Activated T-cell treated with anti-CD3 and anti-CD28 coated beads for 24 hours (primary cell): ENCODE measurements at places on chromosomes 2 and 18.

- no peak for DNase-seq
Observed at GRCh38 chr2:161068670-161069069, 91.6 kb upstream of the TANK start.

- no peak for DNase-seq
Observed at GRCh38 chr2:12277241-12278034, 439.3 kb upstream of the TRIB2 start.

GRCh38 chr2:169073963-169074751 is 4.8 kb downstream of the DHRS9 start:
- DNase-seq, result no peak

- DNase-seq, result no peak
Observed at GRCh38 chr2:237045449-237045848, 40.2 kb upstream of the COPS8 start.

DNA sequence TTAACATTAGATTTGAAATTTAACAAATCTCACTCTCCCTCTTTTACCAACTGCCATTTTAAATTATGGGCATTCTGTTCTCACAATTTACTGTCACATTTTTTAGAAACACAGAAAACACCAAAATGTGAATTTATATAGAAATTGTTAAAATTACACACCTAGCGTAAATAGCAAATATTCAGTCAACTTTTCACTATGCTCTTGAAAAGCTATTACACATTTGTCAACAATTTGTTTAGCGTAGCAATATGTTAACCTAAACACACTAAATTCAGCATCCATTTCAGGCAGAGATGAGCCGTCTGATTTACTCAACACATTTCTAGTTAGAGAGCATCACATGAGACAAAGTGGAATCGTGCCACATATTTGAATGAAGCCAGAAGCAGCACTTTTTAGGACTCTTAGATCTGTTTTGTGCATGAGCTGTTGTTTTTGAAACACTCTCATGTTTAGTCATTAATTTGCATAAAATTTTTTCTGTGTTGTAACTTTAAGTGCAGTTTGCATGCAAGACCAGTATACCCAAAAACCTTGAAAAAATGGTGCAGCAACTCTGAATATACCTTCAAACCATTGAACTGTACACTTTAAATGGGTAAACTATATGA is 8.2 kb downstream of the TTC32 start:
- no peak for DNase-seq

GRCh38 chr2:6828299-6828584 is 37.5 kb downstream of the CMPK2 start:
- DNase-seq, result no peak

- DNase-seq, result no peak
Observed at GRCh38 chr2:119252186-119253113, 28.8 kb downstream of the STEAP3 start.

DNA sequence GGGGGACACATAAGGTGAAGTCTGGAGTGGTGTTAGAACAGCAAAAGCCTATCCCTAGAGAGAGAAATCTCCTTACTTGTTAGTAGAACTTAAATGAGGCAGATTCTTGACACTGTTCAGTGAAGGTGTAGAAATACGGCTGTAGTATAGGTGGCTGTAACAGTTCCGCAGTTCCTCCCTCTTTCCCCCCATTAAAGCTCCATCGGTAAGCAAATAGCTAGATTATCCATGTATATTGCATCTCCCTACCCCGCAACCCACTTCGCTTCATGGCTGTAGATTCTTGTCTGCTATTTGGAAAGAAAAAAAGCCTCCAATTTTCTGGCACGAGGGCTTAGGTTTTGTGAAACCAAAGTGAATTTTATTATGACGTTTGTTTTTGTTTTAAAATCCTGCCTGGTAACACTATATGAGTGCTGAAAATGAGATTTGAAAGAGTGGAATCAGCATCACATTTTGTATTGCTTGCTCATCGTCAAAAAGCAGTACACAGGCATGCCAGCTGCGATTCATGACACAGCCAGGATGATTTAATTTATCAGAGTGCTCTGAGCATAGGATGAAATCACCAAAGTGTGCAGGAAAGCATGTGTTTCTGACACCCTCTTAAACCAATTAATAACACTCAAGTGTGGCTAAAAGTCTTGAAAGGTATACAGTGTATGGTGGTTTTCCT is 1.4 kb downstream of the FAM171B start:
- DNase-seq, result no peak

DNA sequence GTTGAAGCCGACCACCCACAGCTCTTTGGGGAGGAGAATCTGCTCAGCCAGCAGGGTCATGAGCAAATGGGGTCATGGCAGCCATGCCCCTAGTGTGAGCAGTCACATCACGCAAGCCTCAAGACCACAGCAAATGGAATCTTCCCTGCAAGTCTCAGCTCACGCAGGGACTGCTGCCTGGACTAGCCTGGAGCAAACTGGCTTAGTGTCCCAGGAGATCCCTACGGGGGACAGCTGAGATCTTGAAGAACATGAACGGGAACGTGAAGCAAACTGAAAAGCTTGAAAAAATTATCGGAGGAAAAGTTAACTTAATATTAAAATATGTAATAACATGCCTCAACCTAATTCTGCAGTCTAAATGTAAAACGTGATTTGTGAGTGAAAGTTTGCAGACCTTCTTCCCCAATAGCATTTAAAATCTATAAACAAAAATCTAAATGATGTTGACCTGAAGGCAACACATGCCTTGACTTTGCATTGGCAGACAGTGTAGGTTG is 118.4 kb downstream of the FAM124B start:
- no peak for DNase-seq

GRCh38 chr2:43848214-43848613 is 9.4 kb downstream of the ABCG8 start:
- no peak for DNase-seq

- no peak for DNase-seq
Observed at GRCh38 chr2:110858993-110859701, 126.8 kb downstream of the ACOXL start.

DNA sequence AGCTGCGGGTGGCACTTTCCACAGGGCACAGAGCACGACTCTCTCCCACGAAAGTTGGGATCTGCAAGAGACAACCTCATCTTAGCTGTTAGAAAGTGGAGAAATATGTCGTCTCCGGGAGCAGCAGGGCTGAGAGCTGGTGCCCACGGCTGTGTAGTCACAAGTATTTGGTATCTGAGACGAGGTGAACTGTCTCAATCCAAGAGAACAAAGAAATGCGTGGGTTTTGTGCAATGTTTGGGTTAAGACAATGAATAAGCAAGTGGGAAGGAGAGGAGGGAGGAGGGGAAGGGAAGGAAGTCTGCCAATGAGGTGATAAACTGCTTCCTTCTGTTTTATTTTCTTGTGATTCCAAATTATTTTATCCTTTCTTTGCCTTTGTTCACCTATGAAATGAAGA is 18.0 kb downstream of the DYTN start:
- no peak for DNase-seq

GRCh38 chr2:235070063-235070706 is 118.4 kb downstream of the SH3BP4 start:
- no peak for DNase-seq

GRCh38 chr2:117631152-117631945 is 183.1 kb upstream of the DDX18 start:
- no peak for DNase-seq

DNA sequence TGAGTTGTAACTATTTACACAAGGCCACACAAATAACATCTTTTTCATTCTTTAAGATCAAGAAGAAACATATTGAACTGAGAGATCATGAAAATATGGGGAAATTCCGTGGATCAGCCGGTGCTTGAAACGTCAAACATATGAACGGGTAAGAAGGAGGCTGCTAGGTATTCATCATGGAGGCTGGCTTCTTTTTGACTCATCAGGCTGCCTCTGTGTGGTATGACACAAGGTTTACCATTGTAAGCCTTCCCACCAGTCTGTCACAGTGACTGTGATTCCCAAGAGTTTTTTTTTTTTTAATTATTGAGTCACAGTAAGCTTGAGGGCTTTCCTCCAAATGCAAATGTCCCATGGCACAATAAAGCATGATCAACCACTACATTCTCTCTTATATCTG is 506.9 kb downstream of the BCL11A start:
- no peak for DNase-seq

- DNase-seq, result no peak
Observed at GRCh38 chr2:229815858-229816257, 101.5 kb upstream of the DNER start.

GRCh38 chr2:77185052-77185451 is 337.1 kb downstream of the LRRTM4 start:
- DNase-seq, result no peak

DNA sequence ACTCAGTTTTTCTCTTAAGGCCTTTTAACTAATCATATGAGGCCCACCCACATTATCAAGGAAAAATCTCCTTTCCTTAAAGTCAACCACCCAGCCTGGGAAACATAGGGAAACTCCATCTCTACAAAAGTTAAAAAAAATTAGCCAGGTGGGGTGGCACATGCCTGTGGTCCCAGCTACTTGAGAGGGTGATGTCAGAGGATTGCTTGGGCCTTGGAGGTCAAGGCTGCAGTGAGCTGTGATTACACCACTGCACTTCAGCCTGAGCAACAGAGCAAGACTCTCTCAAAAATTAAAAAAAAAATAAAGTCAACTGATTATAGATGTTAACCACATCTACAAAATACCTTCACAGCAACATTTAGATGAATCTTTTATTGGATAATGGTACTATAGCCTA is 5.8 kb downstream of the DPYSL5 start:
- no peak for DNase-seq

DNA sequence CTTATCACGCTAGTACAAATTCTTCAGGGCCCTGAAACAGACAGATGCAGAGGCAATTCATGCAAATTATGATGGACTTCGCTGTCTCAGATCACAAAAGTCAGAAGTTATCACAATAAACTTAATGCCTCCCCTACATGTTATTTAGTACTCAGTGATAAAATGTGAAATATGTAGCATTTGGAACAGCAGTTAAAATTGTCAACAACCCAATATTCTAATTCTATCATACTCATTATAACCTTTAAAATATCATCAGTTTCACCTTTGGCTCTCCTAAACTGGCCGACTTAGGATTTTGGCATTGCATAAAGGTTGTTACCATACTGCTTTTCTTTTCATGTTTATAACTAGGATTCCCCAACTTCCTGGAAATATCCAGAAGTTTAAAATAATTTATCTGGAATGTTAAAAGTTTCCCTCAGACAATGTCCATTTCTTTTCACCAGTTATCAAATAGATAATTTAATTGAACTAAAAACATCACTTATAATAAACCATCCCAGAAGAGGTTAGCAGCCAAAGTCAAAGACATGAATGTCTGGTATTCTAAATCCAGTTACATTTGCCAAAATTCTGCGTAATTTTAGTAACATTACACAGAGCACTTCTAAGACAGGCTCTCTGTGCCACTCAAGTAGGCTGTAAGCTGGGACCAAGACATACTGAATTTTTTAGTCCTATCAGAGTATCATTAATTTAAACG is 239.8 kb downstream of the RBM43 start:
- no peak for DNase-seq

DNA sequence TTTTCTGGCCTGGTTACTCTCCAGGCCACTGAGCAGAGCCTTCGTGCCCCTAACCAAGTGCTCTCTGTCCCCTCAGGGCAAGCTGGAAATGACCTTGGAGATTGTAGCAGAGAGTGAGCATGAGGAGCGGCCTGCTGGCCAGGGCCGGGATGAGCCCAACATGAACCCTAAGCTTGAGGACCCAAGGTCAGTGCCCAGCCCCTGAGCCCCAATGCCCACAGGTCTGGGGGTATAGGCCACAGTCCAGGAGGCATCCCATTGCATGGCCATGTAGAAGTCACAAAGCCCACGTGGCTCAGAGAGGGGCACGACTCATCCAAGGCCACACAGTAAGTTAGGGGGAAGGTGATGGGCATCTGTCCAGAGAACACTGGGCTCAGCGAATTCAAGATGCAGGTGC is 227.6 kb downstream of the DYSF start:
- no peak for DNase-seq

DNA sequence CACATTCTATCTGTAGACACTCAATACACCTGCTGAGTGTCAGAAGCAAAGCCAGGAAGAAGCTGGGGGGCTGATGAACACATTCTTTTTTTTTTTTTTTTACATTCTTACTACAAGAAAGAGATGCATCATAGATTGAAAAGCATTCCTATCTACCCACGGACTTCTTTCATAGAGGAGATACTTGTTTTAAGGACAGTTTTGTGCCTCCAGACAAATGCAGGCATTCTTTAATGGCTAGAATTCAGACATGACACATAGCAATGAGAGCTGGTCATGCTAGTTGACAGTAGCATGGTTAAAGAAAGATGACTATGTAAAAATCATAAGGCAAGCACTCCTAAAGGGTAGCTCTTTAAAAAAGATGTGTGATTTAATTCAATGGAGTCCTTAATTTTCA is 110.2 kb downstream of the EPHA4 start:
- DNase-seq, result no peak

DNA sequence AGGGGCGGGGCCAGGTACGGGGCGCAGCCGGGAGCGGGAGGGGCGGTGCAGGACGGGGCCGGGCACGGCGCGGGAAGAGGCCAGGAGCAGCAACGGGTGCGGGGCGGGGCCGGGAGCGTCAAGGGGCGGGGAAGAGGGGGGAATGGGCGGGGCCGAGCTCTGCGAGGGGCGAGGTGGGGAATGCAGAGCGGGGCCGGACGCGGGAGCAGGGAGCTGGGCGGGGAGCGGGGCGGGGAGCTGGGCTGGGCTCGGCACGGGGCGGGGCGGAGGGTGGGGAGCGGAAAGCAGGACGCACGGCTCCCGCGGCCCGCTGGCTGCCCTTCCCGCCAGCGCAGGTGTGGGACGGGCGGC is at the start of gene IMPA2:
Gene IMPA2, plus strand, starts transcription at position 316 of the 351 bp plus-strand sequence. CDS start 163 bp downstream, outside the sequence.
- no peak for DNase-seq

GRCh38 chr2:105771836-105772235 is 27.1 kb downstream of the NCK2 start:
- DNase-seq, result no peak

- DNase-seq, result no peak
Observed at GRCh38 chr2:141923657-141924056, 207.2 kb downstream of the LRP1B start.

DNA sequence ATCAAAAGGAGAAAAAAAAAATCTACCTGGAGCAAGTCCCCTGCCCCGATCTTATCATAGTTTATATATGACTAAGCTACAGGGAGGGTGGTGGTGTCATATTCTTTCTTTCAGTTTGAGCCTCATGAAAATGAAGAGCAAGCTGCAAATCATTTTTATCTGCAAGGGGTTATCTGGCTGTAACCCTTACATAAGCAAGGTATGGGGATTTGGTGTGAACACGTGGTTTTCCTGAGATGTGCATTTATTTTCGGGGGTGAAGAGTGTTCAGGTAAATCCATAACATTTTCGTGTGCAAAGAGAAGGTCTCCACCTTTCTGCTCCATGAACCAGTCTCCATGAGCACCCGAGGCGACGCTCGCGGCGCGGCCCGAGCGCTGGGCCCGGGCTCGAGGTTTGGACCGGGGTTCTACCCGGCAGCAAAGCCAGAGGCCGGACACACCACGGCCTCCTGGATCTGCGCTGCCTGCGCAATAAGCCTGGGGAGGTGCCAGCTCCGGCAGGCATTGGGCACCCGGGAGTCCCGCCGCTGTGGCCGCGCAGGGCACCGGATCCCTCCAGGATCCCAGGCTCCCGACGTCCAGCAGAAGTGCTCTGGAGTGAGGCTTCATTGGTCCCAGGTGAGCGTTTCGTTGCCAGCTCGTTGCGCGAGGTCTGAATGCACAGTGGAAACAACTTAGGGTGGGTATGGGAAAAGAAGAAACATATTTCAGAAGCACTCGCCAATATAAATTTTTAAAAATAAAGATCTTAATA is 36.1 kb upstream of the GPD2 start:
- no peak for DNase-seq

GRCh38 chr2:85783796-85784195 is 30.0 kb downstream of the ATOH8 start:
- DNase-seq, result no peak

- DNase-seq, result no peak
Observed at GRCh38 chr2:222837643-222838056, 23.2 kb upstream of the ACSL3 start.
